ENCODE measurements at places on chromosomes 11 and 22. TPM values are rescaled to one million over a fixed set of nuclear protein-coding genes. Genes with fewer than 3 reads are reported as not detected.

- DNase-seq = no peak
Measured at GRCh38 chr11:16317712-16318111, 38.6 kb downstream of the SOX6 start.

- DNase-seq = no peak
Measured at GRCh38 chr11:118838905-118839553, 44.7 kb upstream of the CXCR5 start.

- DNase-seq = no peak
Measured at GRCh38 chr22:31530823-31531195, 34.5 kb downstream of the SFI1 start.

DNA sequence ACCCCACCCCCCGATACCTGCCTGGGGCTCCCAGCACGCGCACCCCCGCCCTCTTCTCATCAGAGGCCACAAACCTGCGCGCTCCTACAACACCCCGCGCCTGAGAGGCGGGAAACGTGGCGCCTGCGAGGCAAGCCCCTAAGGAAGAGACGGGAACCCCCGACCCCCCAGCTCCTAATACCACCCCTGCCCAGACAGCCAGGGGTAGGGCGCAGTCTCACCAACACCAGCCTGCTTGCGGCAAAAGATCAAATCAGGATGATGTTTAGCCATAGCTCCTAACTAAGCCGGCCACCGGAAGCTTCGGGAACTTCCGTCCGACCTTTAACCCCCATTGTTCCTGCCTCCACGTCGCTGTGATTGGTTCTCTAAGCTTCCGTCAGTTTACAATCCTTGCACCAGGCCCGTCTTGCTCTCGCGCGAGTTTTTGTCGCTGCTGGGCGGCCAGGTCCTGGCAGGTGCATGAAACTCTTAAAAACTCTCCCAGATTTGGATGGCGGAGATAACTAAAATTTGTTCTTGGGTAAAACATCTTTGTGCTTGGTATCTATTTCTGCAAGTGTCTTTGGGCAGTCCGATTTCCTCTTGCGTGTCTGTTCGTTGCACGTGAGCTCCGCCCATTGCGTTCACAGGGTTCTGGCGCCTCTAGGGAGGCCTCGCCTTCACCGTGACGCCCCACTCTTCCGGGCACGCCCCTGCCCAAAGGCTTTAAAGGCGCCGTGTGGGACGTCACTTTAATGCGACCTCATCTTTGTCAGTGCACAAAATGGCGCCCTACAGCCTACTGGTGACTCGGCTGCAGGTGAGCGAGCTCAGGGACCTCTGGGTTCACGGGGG, at the start of the genes ACO2 and PHF5A:
TSS of gene ACO2 (plus strand) at position 737 of the 837 bp plus-strand sequence. CDS start at position 767, 30 bp downstream.
TSS of gene PHF5A (minus strand) at position 312 of the 837 bp plus-strand sequence. CDS start at position 273, 39 bp downstream.
- DNase-seq = peak; percentile 98

- no peak for DNase-seq
Measured at GRCh38 chr22:50323900-50324299, 2.9 kb downstream of the DENND6B start.

DNA sequence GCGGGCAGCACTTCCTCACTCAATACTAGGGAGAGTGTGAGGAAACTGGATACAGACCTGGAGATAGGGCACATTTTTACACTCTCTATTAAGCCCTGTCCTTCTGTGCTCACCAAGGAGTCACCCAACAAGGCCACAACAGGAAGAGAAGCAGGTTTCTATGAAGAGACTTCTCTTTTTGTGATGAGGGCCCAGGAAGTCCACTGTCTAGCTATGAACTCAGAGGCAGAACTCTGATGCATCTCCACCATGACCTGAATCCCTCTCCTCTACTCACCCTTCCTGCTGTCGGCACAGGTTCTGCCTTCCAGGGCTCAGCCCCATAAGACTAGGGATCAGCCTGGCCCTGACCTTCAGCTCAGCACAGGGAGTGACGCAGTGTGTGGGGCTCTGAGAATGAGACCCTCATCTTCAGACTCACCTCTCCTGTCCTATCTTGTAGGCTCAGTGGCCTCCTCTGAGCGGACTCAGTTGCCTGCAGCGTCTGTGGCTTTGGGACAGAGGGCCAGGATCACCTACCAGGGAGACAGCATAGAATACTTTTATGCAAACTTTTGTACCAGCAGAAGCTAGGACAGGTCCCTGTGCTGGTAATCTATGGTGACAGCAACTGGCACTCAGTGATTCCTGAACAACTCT, 49.3 kb upstream of the IGLL5 start:
- DNase-seq = no peak

DNA sequence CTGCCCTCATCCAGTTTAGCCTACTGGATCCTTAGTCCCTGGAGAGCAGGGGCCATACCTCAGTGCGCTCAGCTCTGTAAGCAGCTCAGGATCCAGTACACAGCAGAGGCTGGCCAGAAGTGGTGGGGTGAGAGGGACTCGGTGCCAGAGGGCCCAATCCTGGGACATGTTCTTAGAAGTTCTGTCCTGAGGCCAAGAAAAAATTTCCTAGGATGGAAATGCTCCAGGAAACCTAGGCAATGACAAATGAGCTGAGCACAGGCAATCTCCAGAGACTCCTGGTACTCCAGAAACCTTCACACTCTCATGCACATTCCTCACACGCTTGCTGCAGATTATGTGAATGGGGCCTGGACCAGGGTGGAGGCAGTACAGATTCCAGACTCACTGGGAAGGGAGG, 89.6 kb downstream of the SERGEF start:
- DNase-seq = no peak

DNA sequence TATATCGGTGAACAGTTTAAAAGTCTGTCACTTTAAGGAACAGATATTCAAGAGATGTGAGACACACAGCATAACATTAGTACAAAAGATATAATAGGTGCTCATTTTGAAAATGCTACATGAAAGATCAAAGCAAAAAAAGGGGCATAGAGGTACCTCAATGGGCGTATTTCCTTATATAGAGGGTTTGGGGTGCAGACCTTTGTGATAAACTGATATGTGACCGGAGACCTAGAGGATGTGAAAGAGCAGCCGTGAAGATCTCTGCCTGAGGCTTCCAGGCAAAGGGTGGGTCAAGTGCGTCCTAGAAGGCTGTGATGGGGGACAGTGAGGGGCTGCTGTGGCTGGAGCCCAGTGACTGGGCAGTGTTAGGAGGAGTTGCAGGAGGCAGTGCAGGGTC, 551.4 kb downstream of the ETS1 start:
- DNase-seq = no peak

DNA sequence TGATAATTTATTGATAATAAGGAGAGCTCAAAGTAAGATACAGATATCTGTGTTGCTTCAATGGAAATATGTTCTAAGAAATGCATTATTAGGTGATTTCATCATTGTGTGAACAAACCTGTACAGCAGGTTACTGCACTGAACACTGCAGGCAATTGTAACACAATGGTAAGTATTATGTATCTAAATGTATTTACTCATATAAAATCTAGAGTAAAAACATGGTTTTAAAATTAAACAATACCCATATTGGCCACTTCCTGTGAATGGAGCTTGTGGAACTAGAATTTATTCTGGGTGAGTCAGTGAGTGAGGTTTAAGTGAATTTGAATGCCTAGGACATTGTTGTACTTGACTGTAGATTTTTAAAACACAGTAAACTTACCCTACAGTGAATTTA, 722.9 kb upstream of the RAG2 start:
- no peak for DNase-seq

GRCh38 chr11:75583718-75584658, 21.9 kb downstream of the SERPINH1 start:
- DNase-seq = peak; percentile 41

- DNase-seq = no peak
Measured at GRCh38 chr22:31046539-31047226, 34.4 kb upstream of the SMTN start.

DNA sequence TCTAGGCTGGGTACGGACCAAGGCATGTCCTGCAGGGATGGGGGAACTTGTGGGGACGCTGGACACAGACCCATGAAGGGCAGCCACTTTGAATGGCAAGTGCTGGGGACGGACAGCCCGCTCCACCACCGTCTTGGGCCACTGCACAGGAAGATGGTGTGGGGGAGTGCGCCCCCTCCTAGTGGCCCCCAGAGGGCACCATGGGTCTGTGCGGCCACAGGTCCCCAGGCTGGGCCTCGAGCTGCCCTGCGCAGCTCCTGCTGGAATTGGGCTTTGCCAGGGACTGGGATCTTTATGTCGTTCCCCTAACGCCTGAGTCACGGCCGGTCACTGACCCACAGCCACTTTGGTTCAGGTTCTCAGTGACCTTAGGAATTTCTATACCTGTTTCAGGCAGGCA, 44.4 kb downstream of the NAT10 start:
- DNase-seq = no peak

DNA sequence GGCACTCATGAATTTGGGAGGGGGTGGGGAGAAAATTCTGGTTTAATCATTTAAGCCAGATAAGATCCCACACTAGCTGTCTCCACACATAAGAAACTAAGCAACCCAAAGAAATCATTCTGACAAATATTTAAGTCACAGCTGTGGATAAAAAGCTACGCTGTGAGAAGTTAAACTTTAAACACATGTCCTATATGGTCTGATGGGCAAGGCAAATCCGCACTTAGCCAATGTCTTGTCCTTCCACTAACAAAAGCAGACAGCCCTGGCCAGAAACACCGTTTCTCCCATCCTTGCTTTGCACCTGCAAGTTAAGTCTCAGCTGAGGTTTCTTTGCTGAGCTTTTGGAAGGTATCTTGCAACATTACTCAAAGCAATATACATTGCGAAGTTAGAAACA, 68.0 kb downstream of the ETS1 start:
- DNase-seq = no peak

DNA sequence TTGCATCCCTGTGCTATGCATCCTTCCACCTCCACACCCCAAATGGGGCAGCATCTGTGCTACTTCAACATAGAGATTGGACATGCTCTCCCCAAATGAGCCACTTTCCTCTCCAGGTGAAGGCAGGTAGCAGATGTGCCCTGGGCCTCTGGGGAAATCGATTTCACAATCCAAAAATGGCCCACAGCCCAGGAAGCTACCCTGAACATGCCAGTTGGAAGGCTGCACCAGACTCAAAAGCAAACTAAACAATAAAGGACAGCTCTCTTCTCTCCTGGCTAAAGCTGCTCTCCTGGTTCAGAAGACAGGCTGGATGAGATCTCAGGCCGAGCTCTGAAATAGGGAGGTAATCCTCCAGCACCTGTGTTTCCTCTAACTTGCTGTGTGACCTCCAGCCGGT, 19.7 kb downstream of the ISX start:
- no peak for DNase-seq

GRCh38 chr22:47540011-47540410, 777.6 kb downstream of the TBC1D22A start:
- DNase-seq = no peak

- no peak for DNase-seq
Measured at GRCh38 chr11:69386594-69387408, 92.8 kb downstream of the MYEOV start.

GRCh38 chr11:44315947-44316658, 6.2 kb upstream of the ALX4 start:
- no peak for DNase-seq

DNA sequence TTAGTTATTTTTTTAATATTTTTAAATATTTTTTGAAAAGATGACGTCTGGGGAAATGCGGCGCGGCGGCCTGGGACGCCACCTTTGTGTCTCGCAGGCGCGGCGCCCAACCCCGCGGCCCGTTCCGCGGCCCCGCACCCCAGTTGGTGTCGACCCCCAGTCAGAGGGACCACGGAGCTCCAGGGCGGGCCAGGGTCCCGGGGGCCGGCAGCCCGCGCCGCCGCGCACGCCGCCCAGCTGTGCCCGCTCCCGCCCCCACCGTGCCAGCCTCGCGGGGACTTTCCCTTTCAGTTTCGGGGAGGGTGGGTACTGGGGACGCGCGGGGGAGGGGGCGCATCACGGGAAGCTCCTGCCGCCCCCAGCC, 1.6 kb downstream of the CCND1 start:
- DNase-seq = peak; percentile 67

- DNase-seq = peak; percentile 77
Measured at GRCh38 chr11:78420255-78420764, 2.7 kb upstream of the GAB2 start.

DNA sequence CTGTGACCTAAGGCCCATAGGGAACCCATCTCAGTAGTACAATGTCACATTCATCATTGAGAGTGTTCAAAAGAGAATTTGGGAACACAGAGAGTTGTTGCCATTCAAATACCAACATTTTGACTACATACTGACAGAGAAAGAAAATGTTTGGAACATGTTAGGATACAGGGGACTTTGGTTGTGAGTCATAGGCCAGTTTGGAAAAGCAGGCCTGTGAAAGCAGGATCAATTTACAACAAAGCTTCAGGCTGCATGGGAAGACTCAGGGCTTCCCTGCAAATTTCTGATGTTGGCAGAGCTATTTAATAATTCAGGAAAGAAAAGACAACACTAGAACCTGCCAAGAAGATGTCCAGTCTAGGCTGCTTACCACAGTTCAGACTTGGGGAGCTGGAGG, 374 bp downstream of the NLRP10 start:
- DNase-seq = no peak

- DNase-seq = peak; percentile 73
Measured at GRCh38 chr22:50302041-50302541, 5.4 kb downstream of the PLXNB2 start.

GRCh38 chr22:27748349-27748748, 53.2 kb downstream of the MN1 start:
- DNase-seq = no peak

GRCh38 chr22:21796863-21797262, 61.3 kb upstream of the YPEL1 start:
- no peak for DNase-seq

GRCh38 chr11:13207665-13208594, 69.7 kb upstream of the BMAL1 start:
- DNase-seq = peak; percentile 54

DNA sequence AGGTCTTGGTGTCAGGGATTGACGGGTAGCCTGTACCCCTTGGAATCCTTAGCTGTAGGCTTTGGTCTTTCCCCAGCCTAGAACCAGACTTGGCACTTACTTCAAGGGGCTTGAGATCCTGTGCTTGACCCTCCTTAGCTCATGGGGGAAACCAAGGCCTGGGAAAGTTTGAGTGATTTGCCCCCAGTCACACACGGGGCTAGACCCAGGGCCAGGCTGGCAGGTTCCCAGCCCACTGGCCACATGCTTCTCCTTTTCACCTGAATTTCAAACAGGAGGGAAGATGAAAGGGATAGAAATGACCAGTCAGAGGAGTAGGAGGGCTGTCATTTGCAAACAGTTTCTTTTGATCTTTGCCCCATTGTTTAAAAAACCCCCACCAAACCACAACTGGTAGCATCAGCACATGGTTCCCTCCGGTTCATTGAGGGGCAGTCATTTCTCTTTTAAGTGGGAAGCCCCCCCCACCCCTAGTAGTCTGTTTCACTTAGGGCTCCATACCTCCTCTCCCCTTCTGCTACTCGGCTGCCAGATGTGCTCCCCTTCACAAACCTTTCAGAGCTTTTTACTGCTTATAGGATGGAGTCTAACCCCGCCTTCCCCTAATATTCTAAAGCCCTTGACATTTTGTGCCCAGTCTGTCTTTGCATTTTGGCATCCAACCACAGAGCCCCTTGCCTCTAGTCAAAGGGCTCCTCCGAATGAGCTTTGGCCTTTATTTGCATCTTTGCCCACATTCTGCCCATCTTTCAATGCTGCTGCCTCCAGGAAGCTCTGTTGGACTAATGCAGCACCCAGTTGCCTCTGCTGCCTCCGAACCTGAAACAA, 37.6 kb downstream of the ZNRF3 start:
- DNase-seq = no peak

- DNase-seq = no peak
Measured at GRCh38 chr22:34931026-34931425, 134.9 kb upstream of the ISX start.

The NAALADL1 gene
- 30.8 TPM for total RNA-seq

The MB gene
- total RNA-seq = 8.8 TPM

The EMID1 gene
- total RNA-seq = 4.4 TPM

The RTN4RL2 gene
- 0.54 TPM for total RNA-seq

The NRXN2 gene
- 5.4 TPM for total RNA-seq

The CTNND1 gene
- total RNA-seq = 375 TPM

The KIRREL3 gene
- total RNA-seq = 0.64 TPM

The OR5AR1 gene
- total RNA-seq = not detected

The POU2AF3 gene
- 7.9 TPM for total RNA-seq

The PAMR1 gene
- total RNA-seq = 4.7 TPM

All from colonic mucosa (tissue), 4 donors.